ENCODE measurements at places on chromosomes 5 and 9.

GRCh38 chr5:10338686-10339057 lies 14.8 kb upstream of the MARCHF6 start:
- no peak for DNase-seq

DNA sequence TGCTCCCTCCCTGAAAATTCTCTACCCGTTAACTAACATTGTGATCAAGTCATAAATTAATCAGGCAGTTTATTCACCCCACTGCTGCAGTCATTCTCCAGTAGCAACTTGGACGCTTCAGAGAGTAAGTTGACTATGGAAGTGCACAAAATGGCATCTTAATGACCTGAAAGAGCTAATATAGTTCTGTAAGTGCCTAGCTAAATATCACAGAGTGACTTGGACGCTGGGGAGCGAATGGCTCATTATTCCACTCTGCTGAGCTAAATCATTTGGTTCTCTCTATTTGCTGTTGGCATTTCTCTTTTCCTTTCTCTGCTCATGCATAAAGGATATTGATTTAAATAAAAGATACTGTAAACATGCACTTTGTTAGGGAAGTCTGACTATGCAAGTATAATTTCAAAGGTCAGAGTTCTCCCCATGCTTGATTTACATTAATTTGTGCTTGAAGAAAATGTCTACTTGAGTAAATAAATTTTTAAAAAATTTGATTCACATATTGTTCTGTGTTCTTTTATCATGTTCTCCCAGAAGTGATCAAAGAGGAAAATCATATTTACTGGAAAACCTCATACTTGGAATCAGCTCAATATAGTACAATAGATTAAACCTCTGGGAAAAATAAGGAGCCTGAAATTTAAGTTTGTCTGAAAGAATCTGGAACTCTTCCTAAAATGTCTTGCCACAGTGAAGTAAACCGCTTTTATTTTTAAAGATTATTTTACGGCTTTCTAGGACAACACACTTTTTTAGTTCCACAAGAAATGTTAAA lies 169.5 kb upstream of the HAPLN1 start:
- DNase-seq: no peak

DNA sequence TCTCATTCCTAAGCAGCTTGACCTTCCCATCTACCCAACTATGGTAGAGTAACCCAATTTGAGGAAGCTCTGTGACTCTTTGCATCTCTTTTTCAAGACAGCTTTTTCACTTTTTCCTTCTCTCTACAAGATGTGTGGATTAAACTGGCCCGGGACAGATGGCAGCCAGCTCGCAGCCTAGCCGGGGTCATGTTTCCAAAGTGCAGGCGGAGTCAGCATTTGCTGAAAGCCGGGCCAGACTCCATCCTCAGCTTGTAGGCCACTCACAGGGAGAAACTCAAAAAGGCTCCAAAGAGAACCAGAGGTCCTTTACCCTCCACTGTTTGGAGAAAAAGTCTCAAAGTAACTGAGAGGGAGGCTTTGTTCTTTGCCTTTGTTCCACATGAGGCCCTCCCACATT lies 286.8 kb upstream of the PANK3 start:
- DNase-seq: peak; percentile 53

DNA sequence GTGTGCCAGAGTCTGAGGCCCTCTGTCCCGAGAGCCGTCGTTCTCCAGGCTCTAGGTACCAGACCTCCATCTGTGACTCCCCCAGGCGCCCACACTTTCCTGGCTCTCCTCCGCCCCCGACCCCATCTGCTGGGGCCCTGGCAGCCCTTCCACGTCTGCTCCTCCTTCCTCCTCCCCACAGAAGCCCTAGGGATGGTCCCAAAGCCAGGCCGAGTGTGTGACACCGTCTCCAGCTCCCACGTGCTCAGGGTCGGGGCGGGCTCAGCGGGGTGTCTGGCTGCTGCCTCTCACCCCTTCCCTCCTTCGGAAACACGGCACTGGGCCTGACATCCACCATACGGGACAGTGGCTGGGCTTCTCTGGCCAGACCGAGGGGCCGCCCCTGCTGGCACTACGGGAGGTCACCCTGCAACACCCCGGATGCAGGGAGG lies 20.5 kb upstream of the SLC6A19 start:
- DNase-seq: no peak

DNA sequence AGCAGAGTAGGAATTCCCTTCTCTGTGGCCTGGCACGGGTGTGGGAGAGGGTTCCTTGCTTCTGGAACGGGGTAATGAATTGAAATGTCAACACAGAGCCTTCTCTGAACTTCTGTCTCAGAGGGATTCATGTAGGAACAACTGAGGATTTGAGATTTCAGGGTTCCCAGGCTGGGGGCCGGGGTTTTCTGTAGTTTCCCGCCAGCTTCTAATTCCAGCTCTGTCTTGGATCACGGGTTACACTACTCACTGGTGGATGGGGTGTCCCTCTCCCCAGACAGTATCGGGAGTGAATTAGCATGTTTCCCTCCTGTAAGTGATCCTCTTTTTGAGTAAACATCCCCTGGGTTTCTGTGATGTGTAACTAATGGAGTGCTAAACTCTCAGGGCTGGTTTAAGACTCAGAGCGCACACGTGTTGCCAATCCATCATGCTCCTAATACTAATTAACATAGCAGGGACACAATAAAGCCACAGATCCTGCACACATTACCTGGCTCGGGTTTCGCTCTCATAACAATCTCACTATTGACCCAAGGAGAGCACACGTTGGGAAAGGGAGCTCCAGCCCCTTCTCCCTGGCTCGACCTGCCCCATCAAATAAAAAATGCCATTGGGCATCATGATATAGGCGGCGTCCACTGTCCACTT lies 18.1 kb upstream of the DMRT2 start:
- DNase-seq: no peak

DNA sequence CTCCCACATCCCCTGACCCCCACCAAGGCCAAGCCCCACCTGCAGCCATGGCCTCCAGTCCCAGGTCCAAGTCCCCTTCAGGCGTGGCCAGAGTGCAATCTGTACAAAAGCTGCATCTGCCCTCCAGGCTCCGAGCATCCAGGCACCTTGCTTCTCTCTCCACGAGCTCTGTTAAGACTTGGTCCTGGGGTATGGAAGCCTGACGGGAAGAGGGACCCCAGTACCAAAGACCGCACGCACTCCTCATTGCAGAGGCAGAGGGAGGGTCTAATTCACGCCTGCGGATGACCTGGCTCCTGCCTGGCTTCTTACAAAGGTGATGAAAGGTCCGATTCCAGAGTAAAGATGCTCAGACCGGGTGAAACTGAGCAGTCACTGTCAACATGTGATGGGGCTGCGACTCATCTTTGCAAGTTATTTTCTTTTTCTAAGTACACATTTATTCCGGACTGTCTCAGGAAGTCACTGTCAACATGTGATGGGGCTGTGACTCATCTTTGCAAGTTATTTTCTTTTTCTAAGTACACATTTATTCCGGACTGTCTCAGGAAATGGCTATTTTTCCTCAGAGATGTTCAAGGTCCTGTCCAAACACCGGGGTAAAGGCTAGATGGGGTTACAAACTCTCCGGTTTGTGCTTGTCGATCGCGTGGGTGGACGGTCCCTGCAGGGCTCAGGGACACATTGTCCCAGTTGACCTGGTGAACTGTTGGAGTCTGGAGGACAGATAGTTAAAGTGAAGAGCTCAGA lies 252.0 kb upstream of the IRX4 start:
- DNase-seq: no peak

DNA sequence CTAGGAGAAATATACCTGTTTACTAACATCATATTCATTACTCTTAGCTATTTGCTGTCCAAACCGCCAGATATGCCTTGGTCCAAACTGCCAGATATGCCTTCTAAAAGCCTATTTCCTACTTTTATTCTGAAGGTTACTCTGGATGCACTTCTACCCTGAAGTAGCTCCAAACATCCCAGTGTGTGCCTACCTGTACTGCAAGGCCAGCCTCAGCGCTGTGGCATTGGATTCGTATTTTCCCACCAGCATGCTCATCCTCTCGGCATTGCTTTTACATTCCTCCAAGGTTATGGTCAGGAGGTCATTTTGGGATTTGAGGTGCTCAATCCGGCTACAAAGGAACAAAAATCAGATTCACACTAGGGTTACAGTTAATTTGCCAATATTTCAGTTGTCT lies 94.3 kb downstream of the DCP2 start:
- no peak for DNase-seq

DNA sequence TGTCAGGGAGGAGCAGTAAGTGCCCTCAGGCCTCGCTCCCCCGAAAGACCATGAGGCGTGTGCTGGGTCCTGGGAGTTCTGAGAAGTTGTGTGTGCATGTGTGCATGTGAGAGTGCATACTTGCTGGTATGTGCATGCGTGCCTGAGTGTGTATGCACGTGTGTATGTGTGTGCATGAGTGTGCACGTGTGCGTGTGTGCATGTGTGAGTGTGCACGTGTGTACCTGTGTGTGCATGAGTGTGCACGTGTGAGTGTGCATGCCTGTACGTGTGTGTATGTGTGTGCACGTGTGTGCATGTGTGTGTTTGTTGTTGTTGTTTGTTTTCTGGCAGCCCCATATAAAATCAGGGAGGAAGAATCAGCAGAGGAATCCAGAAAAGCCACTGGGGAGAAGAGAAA lies 426.7 kb downstream of the IRX2 start:
- no peak for DNase-seq

- DNase-seq: no peak
Measured at GRCh38 chr9:27227192-27227591, 69.8 kb downstream of the EQTN start.
